Stimulated activated CD8-positive, alpha-beta memory T cell treated with anti-CD3 and anti-CD28 coated beads, Interleukin-2, amount 100 ng/mL, for 1 hour (primary cell): ENCODE measurements at places on chromosomes 12 and 14.

DNA sequence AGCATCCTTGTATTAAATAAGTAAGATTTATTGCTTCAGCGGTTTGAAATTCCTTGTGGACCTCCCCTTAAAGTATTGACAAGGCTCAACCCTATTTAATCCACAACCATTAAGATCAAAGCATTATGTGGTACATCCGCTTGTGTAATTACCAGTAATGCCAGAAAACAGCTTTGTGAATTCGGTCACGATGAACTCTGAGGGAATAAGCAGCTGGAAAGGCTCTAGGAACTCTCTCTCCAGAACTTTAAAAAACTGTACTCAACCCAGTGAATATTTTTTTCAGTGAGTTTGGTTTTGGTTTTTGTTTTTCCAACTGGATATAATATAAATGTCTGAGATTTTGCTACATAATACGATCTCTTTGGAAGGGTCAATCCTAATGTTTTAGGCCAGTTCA, 49.3 kb upstream of the DIO2 start:
- no peak for DNase-seq

DNA sequence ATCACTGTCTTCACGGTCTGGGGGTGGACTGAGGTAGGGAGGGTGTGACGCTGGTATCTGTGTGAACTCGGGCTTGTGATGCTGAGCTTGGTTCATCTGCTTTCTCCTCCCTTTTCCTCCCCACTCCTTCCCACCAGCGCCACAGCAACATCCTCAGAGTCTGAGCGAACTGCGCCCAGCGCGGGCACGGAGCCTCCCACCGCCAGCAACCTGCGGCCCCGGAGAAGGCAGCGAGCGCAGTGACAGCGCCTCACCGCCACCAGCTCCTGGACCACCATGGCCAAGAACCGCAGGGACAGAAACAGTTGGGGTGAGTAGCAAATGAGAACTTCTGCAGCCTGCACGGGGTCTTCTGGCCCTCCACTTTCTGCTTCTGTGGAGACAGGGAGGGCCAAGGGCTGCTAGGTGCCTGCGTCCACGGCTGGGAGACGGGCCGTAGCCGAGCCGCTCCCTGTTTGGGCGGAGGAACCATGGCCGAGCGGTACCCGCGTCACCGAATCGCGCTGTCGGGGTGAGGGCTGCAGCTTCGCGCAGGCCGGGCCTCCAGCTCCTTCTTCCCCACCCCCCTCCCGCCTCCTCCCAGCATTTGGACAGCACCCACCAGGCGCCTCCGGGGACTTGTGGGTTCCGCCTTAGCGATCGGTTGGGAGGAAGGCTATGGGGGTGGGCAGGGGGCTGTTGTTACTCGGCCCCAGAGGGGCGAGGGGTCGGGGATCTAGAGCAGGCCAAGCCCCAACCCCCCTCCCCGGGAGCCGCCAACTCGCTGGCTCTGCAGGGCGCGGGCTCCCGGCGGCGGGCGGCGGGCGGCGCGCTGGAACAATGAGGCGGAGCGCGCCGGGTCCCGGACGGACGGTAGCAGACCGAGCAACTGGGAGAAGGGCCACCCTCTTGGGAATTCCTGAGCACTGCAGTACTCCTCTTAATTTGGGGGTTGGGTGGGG, at the start of gene ATL1:
Gene ATL1 (plus strand): TSS at position 156 of the 941 bp plus-strand sequence. CDS start 121 bp downstream, at position 277.
- no peak for DNase-seq

- DNase-seq, result no peak
Observed at GRCh38 chr12:2408262-2408661, 355.5 kb downstream of the CACNA1C start.

- no peak for DNase-seq
Observed at GRCh38 chr12:42766026-42766425, 176.5 kb upstream of the PRICKLE1 start.

DNA sequence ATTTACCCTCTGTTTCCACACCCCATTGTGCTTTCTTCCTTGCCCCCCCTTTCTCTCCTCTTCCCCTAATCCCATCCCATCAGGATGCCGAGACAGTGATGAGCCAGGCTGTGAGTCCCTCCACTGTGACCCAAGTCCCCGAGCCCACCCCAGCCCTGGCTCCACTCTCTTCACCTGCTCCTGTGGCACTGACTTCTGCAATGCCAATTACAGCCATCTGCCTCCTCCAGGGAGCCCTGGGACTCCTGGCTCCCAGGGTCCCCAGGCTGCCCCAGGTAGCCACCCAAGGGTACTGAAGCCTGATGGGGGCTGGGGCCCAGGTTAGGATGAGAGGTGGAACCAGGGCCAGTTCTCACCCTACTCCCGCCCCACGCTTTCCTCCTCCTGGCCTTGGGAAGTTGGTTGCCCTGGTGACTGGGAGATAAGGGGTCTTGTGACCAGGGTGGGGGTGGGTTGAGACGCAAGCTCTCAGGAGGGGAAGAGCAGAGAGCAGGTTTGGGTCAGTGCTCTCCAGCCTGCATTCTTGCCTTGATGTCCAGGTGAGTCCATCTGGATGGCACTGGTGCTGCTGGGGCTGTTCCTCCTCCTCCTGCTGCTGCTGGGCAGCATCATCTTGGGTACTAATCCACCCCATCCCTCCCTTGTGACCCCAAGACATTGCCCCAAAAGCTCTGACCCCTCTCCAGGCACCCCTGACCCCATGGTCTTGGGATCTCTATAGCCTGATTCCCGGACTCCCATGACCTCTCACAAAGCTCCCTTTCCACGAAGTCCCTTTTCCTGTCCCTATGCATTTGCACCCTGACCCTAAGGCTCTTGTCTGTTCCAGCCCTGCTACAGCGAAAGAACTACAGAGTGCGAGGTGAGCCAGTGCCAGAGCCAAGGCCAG, 1.2 kb downstream of the AMHR2 start:
- DNase-seq, result no peak

- DNase-seq, result no peak
Observed at GRCh38 chr14:65229748-65230728, 127.7 kb upstream of the MAX start.

DNA sequence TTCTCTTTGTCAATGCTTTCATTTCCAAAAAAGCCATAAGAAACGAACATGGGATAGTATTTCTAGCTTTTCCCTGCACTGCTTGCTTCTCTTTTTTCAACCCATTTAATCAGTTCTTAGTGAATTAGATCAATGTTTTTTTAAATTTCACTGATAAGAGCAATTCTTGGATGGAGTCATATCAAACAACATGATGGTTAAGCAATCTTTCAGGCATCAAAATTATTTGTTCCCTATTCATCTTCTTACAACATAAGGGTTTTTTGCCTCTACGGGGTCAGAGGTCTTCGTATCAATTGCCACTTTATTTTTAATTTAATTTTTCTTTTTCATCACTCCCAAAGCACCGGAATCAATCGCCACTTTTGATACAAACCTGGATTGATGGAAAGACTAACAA, 103.8 kb upstream of the RESF1 start:
- no peak for DNase-seq

- DNase-seq, result no peak
Observed at GRCh38 chr12:89372584-89373370, 20.5 kb upstream of the DUSP6 start.

- no peak for DNase-seq
Observed at GRCh38 chr14:71183876-71184689, 276.8 kb downstream of the PCNX1 start.

GRCh38 chr12:132686825-132687210, 324 bp downstream of the POLE start:
- no peak for DNase-seq

DNA sequence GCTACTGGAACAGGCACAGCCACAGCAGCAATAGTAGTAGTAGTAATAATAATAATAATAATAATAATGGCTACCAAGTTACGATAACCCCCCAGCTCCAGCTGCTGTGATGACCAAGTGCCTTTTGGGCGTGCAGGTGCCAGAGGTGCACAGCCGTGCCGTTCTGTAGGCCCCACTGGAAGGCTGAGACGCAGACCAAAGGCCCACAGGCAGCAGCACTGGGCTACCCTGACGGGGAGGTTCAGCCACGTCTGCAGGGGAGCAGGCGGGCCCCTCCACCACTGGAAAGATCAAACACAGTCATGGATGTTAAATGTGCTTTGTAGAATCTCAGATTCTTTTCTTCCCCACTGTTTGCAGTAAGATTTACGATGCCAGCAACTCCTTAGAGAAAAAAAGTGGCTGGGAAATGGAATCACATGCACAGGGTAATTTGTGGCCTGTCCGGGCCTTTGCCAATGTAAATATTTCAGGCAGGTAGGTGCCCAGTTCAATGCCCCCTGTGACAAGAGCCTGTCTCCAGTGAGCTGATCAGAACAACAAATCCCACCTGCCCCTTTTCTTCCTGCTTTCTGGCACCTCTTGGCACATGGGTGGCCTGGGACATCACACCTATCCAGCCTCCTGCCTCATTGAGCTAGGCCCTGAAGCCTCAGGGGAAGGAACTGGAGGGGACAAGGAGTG, 32.6 kb downstream of the CCDC85C start:
- DNase-seq, result no peak

DNA sequence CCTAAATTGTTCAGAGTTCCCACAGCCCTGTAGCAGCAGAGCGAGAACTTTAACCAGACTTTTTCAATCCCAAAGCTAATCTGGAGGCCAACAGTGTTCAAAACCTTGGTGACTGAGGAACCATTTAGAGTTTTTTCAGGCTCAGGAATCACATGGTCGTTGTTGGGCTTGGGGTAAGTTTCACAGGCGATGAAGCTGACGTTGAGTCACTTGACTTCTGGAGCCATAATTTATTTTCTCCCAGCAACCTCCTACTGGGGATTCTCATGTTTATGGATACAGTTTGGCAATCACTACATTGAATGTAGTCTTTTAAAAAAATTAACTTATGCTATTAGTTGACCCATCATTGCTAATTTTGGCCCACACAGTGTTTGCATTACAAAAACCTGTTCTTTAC, 34.5 kb downstream of the SSPN start:
- DNase-seq, result no peak
